ENCODE measurements at places on chromosomes 1 and 21.

DNA sequence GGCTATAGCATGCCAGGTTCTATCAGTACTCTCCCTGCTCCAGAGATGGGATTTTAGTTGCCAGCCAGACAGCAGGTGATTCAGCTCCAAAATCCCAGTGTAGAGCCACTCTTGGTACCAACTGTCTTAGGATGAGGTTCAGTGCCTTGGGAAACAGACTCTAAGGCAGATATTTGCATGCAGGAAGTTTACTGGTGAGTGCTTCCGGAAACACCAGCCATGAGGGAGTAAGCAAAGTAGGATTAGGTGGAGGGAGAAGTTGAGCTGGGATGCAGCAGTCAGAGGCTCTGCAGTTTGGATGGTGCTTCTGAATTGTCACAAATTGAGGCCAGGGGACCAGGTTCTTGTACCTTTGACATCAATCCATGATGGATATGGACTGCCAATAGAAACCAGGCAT, 207.5 kb upstream of the JUN start:
- no peak for DNase-seq

DNA sequence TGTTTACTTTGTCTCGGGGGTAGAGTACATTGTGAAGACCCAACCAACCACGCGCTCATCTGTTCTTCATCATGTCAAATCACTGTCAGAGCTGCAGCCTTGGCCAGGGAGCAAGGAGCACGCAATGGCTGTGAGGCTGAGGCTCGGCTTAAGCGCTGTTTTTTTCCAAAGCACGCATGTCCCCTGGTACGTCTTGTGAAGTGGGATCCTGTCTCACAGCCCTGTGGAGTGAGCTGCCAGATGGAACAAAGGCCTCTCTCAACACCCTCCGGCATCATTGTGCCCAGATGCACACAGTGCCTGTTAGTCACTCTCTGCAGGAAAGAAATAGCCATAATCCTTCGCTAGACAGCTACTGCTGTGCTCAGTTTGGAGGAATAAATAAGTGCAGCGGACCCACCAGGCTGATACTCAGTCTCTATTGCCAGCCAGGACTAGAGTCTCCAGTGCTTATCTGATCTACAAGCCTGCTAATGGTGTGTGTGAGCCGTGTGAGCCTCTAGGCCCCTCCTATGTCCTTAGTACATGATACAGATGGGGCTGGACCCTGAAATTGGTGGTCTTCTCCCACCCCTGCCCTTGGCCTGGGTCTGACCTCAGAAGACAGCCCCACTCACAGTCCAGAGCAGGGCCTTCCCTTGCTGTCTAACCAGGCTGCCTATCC, 91.3 kb upstream of the COA6 start:
- DNase-seq: no peak

DNA sequence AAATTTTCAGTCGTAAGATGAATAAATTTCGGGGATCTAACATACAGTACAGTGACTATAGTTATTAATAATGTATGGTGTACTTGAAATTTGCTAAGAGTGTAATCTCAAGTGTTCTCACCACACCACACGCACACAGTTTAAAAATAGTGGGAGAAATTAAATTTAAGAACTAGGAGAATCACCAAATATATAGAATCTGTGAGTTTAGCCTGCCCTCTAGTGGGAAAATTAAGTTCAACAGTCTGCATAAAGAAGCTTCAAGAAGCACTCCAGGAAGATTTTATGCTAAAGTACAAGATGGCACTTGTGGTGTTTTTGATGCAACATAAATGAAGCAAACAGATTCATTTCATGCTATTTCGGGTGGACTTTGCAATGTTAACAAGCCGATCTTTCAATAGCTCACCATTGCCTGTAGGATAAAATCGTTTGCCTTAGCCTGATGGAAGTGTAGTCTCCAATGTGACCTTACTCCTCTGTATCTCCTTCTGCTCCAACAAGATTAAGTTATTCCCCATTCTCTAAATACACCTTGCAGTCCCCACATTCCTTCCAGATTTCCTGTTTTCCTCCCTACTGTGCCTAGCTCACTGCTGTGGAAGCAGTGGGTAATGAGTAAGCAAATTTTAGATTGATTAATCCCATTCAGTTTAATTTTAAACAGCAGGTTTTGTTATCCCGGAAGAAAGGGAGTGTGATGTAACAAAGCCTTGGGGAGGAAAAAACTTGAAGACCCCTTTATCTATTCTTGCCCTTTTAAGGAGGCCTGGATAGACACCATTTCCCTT, 8.7 kb upstream of the PIK3C2B start:
- DNase-seq: peak; percentile 76

DNA sequence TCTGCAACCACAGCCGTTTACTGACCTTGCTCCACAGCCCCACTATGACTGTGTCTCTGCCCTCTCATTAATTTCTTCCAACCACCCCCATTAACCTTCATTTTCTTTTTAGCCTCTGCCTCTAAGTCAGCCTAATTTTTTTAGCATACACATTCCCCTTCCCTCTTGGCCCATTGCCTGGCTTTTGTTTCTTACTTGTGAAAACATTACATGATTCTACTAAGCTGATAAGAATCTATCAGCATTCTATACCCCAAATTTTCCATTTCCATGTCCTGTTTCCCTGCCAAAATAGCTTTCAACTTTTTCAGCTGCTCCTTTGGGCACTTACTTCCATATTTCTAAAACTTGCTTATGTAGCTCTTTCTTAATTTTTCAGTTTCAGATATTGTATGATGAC, 79.8 kb downstream of the PCP4 start:
- no peak for DNase-seq

- no peak for DNase-seq
Observed at GRCh38 chr21:45580576-45581321, 38.5 kb upstream of the SLC19A1 start.

DNA sequence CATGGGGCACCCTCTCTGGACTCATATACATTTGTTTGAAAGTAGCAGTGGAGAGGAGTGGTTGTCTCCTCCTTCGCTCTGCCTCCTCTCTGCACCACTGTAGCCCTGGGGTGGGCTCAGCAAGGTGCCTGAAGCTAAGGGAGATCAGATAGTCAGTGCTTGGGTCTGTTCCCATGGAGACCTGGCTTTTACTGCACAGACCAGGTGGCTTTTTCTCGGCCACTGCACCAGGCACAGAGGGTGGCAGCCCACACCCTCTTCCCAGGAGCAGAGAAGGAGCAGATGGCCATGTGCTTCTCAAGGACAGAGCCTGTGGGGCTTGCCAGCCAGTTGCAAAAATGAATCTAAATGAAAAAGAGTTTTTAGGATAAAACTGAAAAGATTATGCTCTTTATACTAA, 123.4 kb upstream of the KCNK1 start:
- no peak for DNase-seq

GRCh38 chr1:33634143-33634542, 161.7 kb downstream of the ZSCAN20 start:
- DNase-seq: no peak

- peak; percentile 4 for DNase-seq
Observed at GRCh38 chr1:68819190-68819829, 322.4 kb upstream of the DEPDC1 start.

DNA sequence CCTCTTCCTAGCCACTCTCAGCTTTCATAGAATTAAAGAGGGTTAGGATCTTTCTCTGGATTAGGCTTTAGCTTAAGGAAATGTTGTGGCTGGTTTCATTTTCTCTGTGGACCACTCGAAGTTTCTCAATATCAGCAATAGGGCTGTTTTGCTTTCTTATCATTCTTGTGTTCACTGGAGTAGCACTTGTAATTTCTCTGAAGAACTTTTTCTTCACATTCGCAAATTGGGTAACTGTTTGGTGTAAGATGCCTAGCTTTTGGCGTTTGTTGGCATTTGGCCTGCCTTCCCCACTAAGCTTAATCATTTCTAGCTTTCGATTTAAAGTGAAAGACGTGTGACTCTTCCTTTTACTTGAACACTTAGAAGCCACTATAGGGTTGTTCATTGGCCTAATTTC, 210.8 kb upstream of the PROX1 start:
- DNase-seq: no peak

- peak; percentile 85 for DNase-seq
Observed at GRCh38 chr1:87956072-87956471, 627.4 kb downstream of the LMO4 start.

Data from A172 (cell line).